ENCODE measurements at places on chromosomes 7 and 10.

DNA sequence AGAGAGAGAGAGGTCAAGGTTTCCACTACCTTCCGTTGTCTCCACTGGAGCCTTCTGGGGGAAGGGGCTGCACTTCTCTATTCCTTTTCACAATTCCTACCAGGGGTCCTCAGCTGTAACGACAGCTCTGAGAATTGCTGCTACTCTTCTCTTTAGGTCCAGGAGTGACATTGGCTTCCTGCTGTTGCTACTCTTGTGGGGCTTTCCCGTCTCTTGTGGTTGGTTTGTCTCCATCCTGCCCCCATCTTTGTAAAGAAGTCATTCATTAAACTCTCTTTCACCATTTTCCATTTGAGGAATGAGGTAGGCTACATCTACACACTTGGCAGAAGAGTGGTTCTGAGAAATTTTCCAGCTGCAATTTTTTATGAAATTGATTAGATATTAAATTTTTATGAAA is 238.8 kb upstream of the LYZL1 start:
- no peak for DNase-seq

GRCh38 chr7:46129831-46130230 is 208.8 kb upstream of the IGFBP3 start:
- no peak for DNase-seq

- DNase-seq: no peak
Measured at GRCh38 chr10:77359950-77360520, 277.6 kb downstream of the KCNMA1 start.

DNA sequence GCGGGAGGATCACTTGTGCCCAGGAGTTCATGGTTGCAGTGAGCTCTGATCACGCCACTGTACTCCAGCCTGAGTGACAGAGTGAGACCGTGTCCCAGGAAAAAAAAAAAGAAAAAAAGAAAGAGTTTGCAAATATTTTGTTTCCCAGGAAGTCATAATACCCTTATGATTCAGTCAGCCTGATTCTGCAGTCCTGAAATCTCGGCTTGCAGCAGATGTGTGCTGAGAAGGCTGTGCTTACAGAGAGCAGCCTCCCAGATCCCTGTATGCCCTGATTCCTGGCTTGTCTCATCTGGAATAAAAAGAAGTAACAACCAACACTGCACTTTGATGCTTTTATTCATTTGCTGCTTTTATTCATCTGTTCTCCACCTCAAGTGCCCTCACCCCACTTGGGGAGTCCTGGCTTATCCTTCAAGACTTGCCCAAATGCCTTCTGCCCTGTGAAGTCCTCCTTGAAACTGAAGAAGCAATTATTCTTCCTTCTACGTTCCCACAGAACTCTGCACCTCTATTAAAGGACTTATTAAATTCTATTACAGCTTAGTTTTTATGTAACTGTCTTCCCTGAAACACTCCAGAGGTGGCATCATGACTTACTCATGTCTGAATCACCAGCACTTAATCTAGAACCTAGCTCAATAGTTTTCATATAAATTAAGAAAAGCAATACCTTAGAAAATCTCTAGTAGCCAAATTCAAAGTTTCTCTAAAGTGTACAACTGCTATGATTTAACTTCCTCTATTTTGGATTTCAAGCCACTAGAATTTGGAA is 27.7 kb upstream of the BPGM start:
- DNase-seq: no peak

DNA sequence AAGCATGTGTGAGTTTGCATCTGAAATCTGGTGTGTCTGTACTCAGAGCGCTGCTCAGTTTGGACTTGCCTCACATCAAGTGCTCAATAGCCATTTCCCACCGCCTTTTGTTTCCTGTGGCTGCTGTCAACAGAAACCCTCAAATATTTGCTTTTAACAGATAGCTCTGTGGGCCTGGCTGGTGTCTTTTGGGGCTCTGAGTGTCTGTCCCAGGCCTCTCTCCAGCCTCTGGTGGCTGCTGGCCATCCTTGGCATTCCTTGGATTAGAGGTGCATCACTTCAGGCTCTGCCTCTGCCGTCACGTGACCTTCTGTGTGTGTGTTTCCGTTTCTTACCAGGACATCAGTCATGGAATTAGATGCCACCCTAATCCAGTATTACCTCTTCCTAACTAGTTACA is 9.3 kb downstream of the YKT6 start:
- no peak for DNase-seq

GRCh38 chr7:147081117-147081516 is 964.5 kb downstream of the CNTNAP2 start:
- no peak for DNase-seq

GRCh38 chr7:28191751-28192150 is 11.2 kb upstream of the JAZF1 start:
- DNase-seq: peak; percentile 40

GRCh38 chr7:75842836-75843446 is 29.3 kb upstream of the CCL24 start:
- peak; percentile 53 for DNase-seq

DNA sequence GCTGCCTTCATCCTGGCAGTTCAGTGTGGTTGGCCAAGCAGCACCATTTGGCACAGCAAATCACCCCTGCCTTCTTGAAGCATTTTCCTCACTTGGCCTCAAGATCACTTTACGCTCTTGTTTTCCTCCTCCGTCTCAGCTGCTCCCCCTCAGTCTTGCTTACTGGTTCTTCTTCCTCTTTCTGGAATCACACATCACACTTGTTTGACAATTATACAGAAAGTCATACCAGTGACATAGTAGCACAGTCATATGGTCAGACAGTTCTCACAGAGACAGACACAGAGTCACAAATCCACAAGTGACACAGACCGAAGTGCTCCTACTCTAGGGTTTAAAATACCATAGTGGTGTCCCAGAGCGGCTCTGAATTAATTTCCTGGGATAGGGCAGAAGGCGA is 43.8 kb upstream of the ARL4A start:
- DNase-seq: peak; percentile 13

GRCh38 chr7:115642194-115642593 is 388.4 kb downstream of the TFEC start:
- no peak for DNase-seq

DNA sequence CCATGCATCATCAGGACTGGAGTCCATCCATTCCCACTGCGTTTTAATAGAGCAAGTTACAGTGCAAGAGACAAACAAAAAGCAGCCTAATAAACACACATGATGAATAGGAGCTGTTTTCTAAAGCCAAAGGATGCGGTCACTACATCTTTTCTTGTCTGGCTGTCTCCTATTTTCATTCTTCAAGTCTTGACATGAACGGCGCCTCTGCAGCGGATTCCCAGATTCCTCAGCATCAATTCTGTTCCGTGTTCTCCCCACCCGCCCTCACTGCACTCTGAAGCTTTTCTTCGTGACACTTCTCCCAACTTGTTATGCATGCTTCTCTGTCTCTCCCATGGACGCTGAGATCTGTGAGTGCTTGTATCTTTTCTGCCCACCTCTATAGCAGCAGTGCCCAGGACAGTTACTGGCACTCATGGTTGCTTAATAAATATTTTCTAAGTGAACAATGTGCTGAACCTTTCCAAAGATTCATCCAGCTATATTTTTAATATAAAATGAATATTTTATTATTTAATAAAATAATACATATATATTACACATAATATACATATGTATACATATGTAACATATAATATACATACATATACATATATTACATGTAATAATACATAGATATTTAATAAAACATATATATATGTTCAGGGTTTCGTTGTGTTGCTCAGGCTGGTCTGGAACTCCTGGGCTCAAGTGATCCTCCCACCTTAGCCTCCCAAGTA is 242.9 kb downstream of the ABCA13 start:
- DNase-seq: no peak

GRCh38 chr7:29771081-29771816 is 35.1 kb upstream of the WIPF3 start:
- DNase-seq: no peak

GRCh38 chr7:138468244-138469123 is 8.4 kb downstream of the TRIM24 start:
- DNase-seq: no peak

DNA sequence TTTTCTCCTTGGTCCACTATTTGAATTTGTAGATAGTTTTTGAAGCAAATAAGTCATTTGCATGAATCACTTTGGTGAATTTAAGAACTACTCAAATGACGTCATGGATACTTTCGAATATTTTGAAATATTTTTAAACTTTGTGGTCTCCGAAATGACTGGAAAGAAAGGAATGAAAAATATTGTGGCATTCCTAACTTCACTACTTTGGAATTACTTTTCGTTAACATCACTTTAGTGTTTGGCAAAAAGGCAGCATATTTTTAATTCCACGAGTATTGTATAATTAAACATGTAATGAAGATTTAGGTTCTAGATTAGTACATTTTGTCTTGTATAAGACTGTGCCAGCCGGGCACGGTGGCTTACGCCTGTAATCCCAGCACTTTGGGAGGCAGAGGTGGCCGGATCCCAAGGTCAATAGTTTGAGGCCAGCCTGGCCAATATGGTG is 35.3 kb upstream of the ZRANB1 start:
- DNase-seq: no peak

DNA sequence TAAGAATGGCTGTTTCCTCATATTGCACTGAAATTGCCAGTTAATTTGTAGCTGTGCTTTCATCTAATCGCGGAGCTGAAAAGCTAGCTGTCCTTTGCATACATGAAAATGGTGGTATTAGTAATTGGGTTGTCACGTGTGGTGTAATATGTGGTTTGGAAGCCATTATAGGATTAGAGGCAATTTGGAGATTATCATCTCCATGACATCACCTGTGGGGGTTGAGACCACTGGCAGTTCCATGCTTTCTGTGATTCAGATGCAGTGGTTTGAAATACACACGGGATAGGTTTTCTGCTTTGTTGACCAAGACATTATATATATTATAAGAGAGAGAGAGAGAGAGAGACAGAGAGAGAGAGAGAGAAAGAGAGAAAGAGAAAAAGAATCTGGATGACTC is 180.8 kb downstream of the RAB11FIP2 start:
- DNase-seq: no peak

- DNase-seq: no peak
Measured at GRCh38 chr10:105128111-105128510, 487.0 kb downstream of the SORCS3 start.

- no peak for DNase-seq
Measured at GRCh38 chr10:104300002-104300735, 31.2 kb downstream of the GSTO2 start.

DNA sequence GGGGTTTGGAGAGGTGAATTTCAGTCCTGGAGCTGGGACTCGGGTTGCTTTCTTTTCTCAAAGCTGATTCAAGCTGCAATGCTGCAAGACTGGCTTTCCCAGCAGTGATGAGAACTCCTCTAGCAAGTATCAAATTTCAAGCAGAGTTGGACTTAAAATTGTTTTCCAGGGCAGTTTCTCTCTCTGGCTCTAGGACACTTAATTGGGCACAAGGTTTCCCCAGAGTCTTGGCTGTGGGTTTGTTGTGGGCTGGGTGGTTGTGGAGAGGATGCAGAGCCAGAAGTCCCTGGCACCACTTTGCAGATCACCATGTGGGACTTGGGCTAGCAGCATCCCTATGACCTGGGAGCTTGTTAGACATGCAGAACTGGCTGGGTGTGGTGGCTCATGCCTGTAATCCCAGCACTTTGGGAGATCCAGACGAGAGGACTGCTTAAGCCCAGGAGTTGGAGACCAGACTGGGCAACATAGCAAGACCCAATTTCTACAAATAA is 16.8 kb downstream of the AKR1B15 start:
- no peak for DNase-seq

DNA sequence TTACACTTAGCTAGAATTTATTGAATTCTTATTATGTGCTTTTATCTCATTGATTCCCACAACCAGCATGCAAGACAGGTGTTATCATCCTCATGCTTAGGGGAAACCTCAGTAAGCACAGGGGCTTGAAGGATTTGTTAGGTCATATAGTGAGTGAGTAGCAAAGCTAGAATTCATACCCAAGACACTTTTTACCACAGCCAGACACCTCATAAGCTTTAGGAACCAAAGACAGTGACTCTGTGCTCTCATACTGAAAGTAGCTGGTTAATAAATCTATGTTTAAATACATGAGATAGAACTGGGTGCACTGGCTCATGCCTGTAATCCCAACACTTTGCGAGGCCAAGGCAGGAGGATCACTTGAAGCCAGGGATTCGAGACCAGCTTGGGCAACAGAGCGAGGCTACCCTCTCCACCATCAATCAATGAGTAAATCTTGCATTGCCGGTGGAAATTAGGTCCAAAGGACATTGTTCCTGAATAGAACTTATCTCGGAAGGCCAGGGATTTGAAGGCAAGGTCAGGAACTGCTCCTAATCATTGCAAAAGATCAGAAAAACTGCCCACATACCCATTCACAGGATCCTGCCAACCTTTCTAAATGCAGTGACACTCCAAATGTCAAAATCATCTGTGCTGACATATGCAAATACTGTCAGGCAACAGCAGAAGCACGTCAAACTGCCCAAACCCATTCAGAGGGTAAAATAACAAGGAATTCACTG is 523.5 kb downstream of the PARD3 start:
- no peak for DNase-seq

DNA sequence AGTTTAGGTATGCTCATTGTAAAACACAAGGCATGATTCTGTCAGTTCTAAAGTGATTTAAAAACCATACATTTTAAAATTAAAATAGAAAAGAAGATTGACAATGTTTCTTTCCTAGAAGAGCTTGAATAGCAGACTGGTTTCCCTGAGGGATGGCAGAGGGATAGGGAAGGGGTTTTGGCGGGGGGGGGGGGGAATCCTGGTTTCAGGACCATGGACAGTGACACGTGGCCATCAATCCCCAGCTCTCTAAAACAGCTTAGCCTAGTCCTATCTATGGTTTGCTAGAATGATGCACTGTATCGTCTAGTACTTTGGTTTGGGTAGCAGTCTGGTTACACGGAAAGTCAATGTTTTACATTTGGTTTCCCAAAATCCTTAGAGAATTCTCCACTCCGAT is 88.7 kb downstream of the PHYHIPL start:
- peak; percentile 11 for DNase-seq

DNA sequence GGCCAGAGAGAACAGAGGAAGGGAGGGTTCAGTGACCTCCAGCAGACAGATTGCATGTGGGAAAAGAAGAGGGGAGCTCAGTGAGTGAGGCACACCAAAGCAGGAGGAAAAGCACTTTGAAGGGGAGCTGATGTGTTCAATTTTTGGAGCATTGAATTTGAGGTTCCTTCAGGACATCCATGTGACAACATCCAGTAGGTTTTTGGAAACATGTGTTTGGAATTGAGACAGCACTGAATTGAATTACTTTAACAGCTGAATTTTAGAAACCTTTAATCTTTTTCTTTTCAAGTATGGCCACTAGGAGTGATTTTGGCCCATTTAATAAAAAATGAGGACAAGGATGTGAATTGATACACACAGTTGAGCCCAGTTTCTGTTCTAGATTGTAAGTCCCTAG is 101.8 kb upstream of the SEC61G start:
- no peak for DNase-seq

GRCh38 chr7:94367949-94368348 is 26.7 kb upstream of the COL1A2 start:
- DNase-seq: no peak

DNA sequence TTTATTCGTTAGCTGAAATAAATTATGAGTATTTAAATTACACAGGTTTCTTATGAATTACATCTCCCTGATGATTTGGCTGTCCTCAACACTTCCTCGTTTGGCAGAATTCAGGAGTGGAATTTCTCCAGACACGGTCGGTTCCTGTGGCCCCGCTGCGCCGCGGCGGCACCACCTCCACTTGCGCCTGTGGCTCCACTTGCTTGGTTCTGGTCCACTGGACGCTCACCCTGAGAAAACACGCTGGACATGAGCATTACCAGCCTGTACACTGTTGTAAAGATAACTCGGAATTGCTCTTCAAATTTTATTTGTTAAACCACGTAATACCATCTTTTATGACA is 85.3 kb downstream of the ZNF33B start:
- DNase-seq: no peak

- no peak for DNase-seq
Measured at GRCh38 chr10:114987995-114988394, 50.0 kb downstream of the TRUB1 start.
